ENCODE measurements at places on chromosomes 2 and 18.

GRCh38 chr2:233209533-233210171 is 41.8 kb upstream of the ATG16L1 start:
- no peak for DNase-seq

- DNase-seq: no peak
Measured at GRCh38 chr2:71603851-71604725, 150.7 kb downstream of the DYSF start.

DNA sequence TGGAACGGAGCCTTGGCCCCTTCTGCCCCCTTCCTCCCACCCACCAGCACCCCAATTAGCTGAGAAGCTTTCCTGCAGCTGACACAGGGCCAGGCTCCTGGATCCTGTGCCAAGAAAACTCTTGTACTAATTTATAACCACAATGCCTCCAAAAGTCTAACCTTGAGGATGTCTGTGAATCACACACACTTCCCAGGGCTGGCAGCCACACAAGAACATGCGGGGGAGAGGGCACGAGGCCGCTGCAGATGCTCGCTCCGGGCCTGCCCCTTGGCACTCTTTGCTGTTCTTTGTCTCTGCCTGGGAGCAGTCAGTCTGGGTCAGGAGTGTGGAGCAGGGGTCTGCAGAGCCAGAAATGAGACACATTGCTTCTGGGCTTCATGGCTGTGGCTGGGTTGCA is 62.7 kb upstream of the KIF5C start:
- DNase-seq: no peak

DNA sequence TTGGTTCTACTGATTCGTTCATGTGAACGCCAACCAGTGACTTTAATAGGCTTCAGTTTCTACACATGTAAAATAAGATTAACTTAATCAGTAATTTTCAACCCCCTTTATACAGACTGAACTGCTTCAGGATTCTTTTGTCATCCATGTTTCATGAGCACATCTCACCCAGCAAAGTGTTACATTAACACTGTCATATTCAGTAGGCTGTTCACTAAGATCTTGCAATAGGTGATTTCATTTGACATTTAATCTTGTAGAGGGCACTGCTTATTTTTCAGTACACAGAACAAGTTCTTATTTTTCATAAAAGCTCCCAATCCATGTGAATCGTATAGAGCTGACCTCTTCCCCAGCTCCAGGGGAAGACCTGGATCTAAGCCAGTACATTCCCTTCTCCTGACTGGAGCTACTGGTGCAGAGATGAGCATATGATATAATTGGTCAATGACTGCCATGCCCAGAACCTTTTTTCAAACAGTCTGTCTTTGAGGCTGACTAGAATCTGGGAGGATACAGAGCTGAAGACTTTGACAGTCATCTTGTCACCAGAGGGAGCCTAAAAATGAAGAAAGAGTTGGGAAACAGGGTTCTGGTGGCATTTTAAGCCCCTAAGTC is 72.2 kb upstream of the CHRNA1 start:
- no peak for DNase-seq

DNA sequence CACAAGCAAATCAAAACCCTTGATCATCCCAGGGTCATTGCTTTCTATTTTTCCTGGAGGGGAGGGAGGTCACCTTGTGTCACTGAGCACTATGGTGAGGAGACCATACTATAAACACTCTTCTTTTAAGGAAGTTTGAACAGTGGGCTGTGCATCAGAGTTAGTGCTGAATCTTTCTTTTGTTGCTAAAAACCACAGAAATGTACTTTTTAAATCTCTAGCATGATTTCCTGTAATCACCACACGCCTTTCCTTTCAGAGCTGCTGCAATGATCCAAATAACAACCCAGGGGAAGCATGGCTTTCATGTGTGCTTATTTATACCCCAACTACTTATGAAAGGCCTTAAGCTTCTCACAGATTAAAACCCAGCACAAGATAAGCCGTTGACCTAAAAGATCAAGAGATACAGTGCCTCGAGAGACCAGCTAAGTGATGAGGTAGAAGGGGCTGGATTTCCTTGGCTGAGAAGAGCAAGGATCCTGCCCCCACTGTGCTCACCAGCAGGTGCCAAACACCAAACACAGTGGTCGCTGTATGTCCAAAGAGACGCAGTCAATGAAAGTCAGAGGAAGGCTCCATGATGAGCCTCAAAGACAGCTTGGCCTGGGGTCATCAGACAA is 34.7 kb downstream of the TRABD2A start:
- DNase-seq: peak; percentile 24

DNA sequence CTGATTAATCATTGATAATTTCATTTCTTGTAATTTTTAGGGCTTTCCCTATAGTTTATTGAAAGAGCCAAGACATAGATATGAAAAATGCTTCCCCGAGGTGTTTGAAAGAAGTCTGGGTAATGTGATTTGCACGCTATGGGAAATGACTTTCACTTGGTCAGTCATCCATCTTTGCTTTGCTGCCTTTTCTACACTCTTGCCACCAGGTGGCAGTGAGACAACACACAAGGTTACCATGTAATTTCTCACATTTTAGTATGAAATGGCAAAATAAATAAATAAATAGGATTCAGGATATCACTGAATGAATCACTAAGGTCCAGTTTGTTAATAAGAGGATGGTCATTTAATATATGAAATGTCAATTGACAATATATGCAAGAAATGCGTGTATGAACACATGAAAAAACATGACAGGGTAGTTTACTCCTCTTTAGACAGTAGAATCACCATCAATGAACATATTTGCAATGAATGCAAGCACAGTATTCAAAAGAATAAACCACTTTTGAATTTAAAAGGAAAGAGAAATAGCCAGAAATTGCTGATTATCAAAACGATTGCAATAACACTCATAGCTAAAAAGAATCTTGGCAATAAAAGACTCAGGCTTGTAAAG is 52.2 kb upstream of the KCNH7 start:
- DNase-seq: peak; percentile 34

DNA sequence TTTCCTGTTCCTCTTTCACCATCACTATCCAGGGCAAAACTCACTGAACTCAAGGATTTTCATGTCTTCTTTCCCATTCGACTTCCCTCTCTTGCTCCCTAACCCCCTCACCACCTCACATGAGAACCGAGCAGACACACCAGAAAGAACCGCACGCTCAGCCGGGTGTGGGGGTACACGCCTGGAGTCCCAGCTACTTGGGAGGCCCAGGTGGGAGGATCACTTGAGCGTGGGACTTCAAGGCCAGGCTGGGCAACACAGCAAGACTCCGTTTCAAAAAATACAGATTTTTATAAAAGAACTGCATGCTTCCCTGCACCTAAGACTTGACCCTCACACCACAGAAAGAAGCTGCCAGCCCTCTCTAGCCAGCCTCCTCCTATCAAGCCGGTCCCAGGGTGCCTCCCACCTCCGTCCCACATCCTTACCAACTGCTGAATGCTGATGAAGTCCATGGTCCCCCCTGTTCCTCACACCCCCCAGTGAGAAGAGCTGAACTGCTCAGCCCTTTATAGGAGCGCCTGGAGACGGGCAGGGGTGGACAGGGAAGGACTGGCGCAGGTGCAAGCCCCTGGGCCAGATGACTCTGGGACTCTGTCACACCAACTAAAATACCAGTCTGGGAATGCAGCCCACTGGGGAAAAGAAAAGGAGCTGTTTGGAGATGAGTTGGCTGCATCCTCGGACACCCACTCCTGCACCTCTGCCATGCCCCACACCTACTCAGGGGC is at the start of gene ANKRD23:
TSS of gene ANKRD23 (minus strand) at position 484 of the 731 bp plus-strand sequence. CDS start at position 455, 29 bp downstream.
- no peak for DNase-seq

DNA sequence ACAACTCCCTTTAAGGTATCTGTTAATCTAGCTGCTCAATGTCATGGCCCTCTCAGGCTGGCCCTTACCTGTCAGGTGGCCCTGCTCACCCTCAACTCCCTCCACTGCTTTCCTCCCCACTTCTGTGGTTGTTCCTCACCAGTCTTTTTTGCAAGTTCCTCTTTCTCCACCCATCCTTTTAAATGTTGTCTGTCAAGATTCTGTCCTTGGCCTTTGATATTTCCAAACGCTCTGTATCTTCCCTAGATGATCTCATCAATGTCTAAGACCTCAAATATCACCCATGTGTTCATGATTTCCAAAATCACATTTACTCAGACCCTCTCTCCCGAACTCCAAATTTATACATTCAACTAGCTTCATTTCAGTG is 3.5 kb downstream of the PTPN2 start:
- peak; percentile 34 for DNase-seq

GRCh38 chr2:169772651-169773050 is 26.0 kb upstream of the SSB start:
- DNase-seq: no peak

- DNase-seq: no peak
Measured at GRCh38 chr18:10420561-10421352, 33.7 kb upstream of the APCDD1 start.

- no peak for DNase-seq
Measured at GRCh38 chr2:215693193-215693998, 257.5 kb upstream of the FN1 start.
